Parietal lobe (tissue), 2 donors: ENCODE measurements at places on chromosomes 16 and 17. TPM values are rescaled to one million over a fixed set of nuclear protein-coding genes. Genes with fewer than 3 reads are reported as not detected.

The CSH1 gene
- total RNA-seq = not detected

The VAT1L gene
- total RNA-seq = 16.3 TPM

The REXO5 gene
- 15.0 TPM for total RNA-seq

The AIPL1 gene
- not detected for total RNA-seq
